Activated naive CD4-positive, alpha-beta T cell (primary cell): ENCODE measurements at places on chromosomes 2 and 18.

- DNase-seq = no peak
These were observed 54.9 kb downstream of the TET3 start for GRCh38 chr2:74039611-74040010.

DNA sequence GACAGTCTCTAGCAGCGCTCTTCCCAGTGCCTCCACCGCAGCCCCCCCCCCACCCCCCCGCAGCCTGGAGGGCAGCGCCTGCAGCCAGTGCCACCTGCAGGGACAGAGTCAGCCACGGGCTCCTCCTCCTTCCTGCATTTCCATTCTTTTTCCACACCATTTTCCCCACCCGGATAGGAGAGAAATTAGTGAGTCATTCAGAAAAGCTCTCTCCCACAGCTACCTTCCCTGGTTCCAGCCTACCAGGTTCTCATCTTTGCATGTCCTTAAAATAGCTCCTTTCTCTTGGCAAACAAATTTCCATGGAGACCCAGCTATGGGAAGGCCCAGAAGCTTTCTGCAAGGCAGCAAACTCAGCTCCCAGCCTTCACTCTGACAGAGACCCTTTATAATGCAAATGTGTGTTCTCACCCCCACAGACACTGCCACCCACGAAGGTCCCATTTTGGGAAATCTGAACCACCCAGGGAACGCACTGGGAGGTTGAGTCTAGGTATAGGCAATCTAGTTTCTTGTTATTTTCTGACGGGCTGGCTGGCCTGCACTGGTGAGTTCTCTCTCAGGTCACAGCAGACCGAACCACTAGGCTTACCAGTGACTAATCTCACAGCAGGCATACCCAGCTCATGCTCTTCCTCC lies 41.8 kb upstream of the ATG16L1 start:
- no peak for DNase-seq

- DNase-seq = no peak
These were observed 13.9 kb downstream of the PSMD14 start for GRCh38 chr2:161321944-161322648.

DNA sequence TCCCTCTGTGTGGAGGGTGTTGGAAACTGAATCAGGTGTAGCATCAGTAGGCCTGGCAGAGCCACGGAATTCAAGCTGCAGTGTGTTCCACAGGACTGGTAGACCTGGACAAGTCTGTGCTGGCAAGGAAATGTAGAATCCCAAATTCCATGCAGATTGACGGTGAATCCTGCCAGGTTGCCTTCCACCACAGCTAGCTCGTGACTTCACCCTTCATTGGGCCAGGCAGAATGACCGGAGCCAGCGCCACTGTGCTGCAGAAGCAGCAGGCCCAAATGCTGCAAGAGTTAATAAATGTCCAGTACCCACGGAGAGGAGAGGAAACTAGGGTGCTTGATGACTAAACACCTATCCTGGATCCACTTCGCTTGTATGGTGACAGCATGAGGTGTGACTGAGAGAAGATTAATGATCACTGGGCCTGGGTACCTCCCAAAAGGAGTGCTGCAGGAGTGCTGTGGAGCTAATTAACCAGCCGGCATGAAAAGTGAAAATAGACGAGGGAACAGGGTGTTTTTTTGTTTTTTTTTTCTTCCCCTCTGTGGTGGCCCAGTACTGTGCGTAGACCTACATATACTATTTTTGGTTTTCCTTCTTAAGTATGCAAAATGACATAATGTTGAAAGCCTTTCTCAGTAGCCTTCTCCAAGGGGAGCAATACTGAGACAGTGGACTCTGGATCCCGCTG lies 122.2 kb downstream of the TANC1 start:
- no peak for DNase-seq

DNA sequence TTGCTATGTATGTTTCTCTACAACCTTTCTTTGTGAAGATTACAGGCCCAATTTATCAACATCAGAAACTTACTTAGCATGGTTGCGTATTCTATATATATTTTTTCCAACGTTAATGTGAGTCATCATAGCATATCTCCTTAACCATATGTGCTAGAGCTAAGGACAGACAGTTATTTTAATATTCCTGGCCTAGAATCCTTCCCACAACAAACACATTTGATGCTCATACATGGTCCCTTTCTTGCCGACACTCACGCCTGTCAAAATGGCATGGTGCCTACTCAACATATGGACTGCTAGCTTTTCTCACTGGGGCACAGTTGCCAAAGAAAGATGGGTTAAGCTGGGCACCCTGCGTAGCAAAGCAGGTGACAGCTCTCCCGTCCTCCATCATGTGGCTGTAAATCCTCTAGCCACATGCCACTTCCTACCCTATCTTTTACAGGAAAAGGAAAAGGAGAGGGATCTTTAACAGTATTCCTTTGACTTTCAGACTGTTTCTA lies 75.2 kb upstream of the GALNT5 start:
- DNase-seq = no peak

- DNase-seq = no peak
These were observed 22.2 kb downstream of the LYG1 start for GRCh38 chr2:99278793-99279291.

DNA sequence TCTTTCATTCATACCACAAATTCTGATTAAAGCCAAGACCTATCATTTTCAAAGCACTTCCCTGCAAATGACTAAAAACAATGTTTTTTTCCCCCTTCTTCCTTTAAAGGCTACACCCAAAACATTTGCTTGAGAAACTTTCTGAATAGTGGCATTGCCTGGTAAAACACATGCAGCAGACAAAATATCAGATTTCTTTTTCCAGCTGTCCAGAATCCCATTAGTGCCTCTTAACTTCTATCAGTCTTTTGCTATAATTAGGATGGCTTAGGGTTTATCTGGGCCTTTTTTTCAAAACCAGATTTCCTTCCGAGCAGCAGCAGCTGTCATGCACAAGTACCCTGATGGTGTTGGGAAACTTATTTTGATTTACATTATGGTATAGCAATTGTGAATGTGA lies 50.6 kb downstream of the ALPK2 start:
- no peak for DNase-seq

- DNase-seq = no peak
These were observed 60.8 kb downstream of the MYO3B start for GRCh38 chr2:170238776-170239175.

DNA sequence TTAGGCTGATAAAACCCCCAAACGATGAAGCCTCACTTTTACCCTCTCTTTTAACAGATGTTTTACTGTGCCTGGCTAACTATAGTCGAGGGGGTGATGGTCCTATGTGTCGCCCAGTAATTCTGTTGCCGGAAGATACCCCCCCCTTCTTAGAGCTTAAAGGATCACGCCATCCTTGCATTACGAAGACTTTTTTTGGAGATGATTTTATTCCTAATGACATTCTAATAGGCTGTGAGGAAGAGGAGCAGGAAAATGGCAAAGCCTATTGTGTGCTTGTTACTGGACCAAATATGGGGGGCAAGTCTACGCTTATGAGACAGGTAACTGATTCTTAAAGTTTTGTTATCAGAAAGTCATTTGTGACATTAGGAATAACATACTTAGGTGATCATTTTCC lies 20.4 kb downstream of the MSH6 start:
- no peak for DNase-seq

DNA sequence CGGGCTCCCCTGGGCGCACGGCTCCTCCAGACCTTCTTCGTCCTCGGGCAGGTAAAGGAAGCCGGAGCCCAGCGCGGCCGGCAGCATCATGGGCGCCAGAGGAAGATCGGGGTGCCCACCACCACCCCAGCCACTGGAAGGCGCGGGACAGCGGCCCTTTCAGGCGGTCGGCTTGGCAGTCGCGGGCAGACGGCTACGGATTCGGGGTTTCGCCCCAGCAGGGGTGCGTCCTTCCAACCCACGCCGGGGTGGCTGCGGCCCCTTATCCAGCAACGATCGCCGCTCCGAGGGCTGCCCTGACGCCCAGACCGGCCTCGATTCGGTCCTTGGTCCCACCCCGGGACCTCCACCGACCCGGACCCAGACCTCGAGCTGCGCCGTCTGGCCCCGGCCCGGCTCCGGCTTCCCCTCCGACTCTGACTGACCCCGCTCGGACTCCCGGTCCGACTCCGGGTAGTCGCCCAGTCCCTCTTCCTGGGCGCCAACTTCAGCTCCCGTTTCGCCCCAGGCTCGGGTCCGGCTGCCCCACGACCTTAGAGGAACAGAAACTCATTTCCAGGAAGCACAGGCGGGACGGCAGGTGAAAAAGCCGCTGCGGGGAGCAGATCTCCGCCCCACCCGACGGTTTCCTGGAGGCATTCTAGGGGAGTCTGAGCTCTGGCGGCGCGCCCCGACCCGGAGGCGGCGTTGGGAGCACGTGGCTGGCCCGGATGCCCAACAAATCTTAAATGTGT lies 30.2 kb upstream of the SSB start:
- no peak for DNase-seq

DNA sequence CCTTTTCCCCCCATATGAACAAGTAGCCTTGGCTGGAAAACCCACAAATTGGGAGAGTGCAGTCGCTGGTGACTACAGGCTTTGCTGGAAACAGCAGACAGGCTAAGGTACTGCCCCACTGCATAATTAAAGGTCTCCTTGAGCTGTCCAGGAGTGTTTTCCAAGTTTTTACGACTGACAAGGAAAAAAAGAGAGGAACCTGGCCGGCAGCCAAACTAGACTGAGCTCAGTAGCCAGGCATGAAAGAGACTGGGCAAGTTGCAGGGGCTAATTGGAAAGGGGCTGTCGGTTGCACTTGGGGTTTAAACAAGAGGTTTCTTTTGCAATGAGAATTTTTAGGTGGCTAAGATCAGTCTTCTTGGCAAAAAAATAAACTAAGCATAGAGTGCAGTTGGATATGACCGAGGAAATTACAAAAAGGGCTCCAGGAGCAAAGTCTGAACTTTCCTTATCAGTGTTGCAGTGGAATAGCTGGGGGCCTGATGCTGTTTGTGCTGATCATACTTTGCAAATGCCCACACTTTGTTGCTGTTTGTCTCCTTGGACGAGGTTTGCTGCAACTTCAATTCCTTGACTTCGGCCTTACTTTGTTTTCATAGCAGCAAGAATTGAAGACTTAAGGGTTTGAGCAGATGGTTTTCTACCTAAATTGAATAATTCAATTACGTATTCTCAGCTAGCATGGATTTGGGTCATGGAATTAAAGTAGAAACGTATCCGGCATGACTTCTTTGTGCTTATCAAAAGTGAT lies 2.1 kb downstream of the GULP1 start:
- no peak for DNase-seq

- no peak for DNase-seq
These were observed 266.5 kb upstream of the SALL3 start for GRCh38 chr18:78713069-78713468.

DNA sequence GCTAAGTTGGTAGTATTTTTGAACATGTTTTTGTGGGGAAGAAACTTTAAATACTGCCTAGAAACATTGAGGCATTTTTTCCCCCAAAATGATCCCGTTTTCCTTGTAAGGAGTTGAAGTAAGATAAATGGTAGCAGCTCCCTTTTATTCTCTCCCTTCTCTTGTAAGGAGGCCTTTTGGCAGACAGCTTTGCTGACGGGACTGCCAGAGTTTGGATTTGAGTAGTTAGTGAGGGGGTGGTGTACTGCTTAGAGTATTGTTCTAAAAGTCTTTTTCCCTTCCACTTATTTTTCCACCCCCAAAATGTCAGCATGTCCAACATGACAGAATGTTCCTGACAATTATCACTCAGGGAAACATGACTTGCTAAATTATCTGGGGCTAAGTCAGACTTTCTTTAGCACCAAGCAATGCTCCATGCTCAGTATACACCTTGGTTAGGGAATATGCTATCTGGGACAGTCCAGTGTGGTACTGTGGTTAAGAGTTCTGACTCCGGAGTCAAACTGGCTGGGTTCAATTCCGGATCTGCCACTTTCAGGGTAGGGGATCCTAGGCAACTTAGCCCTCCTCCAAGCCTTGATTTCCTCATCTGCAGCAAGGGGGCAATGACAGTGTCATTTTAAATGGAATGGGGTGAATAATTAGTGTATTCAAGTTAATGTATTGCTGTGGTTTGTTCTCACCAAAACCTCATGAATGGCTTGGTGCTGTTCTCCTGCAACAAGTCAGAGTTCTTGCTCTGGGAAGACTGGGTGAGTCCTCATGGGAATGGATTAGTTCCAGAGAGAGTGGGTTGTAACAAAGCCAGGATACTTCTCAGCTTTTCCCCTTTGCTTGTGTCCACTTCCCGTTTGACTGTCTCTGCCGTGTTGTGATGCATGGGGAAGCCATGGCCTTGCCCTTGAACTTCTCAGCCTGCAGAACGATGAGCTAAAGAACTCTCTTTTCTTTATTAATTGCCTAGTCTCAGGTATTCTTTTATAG lies 116.2 kb downstream of the TANC1 start:
- DNase-seq = no peak

- DNase-seq = no peak
These were observed 24.6 kb upstream of the B3GNT7 start for GRCh38 chr2:231370749-231371429.

DNA sequence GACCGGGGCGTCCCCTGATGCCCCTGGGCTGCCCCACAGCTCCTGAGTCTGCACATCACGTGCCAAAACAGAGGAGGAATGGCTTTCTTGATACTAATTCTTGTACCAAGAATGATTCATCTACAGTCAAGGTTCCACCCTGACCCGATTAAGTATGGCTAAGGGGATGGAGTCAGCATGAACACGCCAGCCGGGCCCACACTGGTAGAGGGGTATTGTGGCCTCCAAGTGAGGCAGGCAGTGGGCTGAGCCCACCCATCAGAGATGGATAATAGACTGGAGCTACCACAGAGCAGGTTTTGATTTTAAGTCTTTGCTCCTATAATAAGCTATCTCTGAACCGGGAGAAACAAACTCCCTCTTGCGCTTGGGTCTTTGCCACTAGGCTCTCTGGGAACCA lies 17.9 kb upstream of the GNAL start:
- DNase-seq = no peak

DNA sequence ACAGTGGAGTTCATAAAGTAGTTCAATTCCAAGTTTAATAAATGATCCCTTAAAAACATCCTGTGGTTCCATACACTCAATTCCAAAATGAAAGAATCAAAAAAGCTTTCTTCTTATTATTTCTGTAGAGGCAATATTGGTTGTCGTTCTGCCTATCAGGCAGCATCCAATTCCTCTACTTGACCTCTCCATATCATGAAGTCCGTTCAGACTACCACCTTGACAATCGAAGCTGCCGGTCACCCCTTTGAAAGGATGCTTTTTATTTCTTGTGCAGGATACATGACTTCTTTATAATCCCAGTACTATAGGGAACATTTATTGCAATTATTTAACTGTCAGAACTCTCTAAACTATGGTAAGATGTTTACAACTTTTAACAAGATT lies 3.3 kb upstream of the KCTD1 start:
- no peak for DNase-seq

DNA sequence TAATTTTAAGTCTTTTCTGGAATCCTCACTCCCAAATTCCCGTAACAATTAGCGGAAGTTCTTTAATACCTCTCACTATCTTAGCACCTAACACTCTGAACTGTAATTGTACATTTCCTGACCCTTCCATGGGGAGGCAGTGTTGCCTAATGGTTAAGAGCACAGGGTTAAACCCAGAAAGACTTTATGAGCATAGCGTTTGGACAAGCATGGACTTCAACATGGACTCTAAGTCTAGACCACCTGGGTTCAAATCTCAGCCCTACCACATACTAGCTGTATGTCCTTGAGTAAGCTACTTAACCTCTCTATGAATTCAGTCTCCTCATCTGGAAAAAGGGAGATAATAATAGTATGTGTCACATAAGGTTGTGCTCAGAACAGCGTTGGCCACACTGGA lies 13.0 kb downstream of the ANTXR1 start:
- DNase-seq = no peak

- no peak for DNase-seq
These were observed 88.0 kb downstream of the LDLRAD4 start for GRCh38 chr18:13306583-13306982.

GRCh38 chr2:159200498-159200897 lies 86.0 kb downstream of the WDSUB1 start:
- DNase-seq = no peak
